GM04504 (cell line): ENCODE measurements at places on chromosomes 5 and 9.
A peak's percentile ranks its signal among the peaks of the same experiment; 100 is the strongest.

GRCh38 chr9:96157675-96158074, 144.3 kb downstream of the HSD17B3 start:
- no peak for DNase-seq

DNA sequence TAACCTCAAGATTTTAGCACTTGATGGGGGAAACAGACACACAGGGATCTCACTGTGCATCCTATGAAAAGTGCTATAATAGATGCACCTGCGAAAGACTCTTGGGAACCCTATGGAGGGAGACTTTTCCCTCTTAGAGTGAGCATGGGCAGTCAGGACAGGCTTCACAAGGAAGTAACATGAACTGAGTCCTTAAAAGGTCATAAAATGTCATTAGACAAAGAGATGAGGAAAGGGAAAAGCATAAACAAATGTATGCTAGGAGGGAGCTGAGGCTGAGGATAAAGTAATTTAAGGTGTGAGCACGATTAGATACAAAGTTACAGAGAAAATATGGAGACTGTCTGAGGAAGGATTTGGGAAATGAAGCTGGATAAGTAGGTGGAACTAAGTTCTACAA, 60.6 kb upstream of the MIER3 start:
- no peak for DNase-seq

- DNase-seq, result no peak
Measured at GRCh38 chr9:112694706-112695555, 23.0 kb downstream of the INIP start.

DNA sequence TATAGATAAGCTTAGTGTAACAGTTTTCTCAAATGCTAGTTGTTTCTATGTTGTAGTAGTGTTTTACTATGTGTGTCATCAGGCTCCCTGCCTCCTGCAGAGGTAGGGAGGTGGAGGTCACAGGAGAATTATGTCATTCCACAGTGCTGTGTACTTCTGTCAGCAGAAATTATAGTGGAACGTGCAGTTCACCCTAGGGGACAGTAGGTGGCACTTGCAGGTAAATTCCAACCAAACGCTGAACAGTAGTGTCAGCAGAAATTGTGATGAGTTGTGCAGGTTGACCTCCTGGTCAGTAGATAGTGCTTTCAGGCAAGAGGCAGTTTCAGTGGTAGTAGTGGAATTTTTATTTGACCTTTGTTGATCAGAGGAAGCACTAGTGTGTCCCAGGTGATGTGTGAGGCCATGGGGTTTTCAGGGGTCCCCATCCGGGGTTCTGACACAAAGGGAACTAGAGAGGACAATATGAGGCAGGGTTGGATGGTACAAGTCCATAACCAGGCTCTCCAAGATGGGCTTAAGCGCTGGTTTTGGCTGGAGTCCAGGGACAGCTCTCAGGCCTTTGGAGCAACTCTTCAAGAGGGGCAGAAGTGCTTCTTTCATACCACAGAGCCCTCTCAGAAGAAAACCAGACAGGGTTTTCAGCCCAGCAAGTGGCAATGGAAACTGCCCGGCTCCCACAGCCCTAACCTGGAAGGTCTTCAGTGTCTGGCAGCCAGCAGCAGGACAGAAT, 402.9 kb downstream of the CYLC2 start:
- no peak for DNase-seq

DNA sequence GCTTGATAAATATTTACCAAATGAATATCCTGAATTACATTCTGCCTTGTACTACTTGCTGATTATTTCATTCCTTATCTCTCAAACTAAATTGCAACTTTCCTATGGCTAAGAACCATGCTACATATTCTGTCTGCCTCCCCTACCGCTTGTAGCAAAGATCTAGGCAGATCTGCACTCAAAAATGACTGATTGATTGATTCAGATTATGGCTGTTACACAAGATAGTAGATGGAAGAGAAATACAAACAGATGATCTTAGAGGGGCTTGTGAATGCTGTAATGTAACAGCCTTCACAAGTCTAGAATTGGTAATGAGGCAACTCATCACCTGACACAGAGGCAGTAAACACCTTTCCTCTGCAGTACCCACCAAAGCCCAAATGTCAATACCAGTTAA, 446.1 kb downstream of the PRELID2 start:
- DNase-seq, result no peak

- DNase-seq, result no peak
Measured at GRCh38 chr5:5787373-5787772, 364.9 kb downstream of the ICE1 start.

DNA sequence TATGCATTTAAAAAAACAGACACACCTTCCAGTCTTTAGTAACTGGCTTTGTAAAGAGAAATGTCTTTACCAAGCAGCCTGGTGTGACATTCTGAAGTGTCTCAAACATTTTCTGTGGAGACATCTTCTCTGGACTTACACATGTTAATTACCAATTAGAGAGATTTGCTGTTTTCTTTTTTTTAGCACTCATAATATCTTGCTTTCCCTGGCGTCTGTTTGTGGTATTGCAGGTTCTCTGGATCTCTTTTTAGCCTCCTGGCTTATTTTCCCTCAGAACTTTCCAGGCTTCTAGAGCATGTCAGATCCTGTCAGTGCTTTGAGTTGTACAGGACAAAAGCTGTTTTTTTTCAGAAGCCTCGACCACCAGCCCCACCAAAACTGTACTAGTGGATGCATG, 92.5 kb downstream of the MSX2 start:
- DNase-seq, result no peak

DNA sequence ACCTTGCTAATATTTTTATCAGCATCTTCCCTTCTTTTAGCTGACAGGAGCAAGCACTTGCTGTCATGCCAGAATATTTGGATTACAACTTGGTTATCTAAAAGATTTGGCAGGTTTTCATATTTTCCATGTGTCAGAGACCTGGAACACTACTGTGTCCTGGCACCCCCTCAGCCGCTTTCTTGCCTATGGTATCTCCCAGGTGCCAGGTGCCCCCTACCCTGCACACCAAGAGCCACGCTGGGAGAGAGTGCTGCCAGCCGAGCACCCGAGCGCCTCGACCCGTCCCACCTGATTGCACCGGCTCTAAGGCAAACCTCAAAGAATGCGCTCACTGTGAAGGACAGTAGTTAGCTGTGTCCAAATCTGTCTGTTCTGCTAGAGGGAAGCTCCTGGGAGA, 84.8 kb downstream of the GTF3C4 start:
- DNase-seq, result no peak

- DNase-seq, result no peak
Measured at GRCh38 chr5:180889381-180889780, 9.6 kb upstream of the BTNL8 start.

DNA sequence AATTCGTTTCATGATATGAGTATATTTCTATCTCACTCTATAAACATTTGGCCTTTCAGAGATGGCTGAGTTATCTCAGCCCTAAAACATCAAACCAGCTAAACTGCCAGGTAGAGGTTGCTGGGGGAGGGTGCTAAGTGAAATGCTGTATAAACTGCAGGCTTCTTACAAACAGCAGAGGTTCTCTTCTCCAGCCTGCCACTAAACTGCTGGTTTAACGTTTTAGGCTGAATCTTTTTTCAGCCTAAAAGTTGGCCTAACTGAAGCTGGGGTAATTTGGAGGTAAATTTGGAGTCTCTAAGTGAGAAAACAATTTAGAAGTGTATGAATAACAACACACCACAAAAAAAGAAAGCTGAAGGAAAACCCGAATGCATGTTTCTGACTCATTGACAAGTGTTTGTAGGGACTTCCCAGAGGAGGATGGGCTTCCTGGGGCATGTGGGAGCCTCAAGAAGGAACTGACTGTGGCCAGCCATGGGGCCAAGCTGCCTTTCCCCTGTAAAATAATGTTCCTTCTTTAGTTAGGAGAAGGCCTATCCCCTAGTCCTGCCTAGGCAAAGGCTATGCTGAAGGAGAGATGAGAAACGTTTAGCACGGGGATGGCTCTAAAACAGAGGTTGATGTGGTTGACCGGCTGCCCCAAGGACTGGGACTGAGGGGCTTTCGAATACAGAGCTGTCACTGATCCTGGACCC, 44.3 kb downstream of the SLC28A3 start:
- peak; percentile 18 for DNase-seq

DNA sequence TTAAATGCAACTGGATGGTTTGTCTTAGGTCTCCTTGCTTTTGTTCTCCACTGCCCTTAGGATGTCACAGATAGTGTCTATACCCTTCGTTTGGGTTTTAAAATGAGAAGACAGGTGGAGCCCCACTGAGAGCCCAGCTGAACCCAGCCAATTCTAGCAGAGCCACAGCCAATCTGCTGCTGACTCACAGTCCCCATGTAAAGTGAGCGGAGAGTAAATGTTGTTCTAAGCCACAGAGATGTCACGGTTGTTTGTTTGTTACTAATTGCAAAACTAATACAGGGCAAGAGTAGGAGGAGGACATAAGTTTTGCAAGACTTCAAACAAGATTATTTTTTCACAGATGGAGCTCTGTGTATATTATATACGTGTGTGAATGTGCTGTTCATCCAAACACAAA, 50.5 kb upstream of the AGXT2 start:
- no peak for DNase-seq

- no peak for DNase-seq
Measured at GRCh38 chr9:127202461-127203169, 62.0 kb upstream of the GARNL3 start.

- DNase-seq, result no peak
Measured at GRCh38 chr5:60463179-60463868, 236.6 kb downstream of the DEPDC1B start.

- no peak for DNase-seq
Measured at GRCh38 chr9:137892424-137893191, 15.0 kb downstream of the CACNA1B start.

DNA sequence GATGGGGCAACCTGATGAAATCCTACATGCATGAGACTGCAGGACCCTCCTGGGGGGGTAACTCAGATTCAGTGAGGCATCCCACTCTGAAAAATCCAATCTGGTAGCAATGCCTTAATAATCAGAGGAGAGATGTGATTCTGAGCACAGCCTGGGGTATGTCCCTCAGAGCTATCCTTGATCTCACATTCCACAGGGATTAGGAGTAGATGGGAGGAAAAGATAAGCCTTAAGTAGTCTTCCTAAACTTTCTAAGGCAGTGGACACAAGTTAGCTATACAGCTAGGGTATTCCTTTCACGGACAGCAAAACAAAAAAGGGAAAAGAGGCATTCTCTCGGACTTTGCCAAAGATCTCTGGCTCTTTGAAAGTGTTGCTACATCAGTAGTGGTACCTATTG, 3.9 kb upstream of the SPATA9 start:
- no peak for DNase-seq

- DNase-seq, result no peak
Measured at GRCh38 chr9:84935528-84936117, 266.1 kb downstream of the NTRK2 start.

DNA sequence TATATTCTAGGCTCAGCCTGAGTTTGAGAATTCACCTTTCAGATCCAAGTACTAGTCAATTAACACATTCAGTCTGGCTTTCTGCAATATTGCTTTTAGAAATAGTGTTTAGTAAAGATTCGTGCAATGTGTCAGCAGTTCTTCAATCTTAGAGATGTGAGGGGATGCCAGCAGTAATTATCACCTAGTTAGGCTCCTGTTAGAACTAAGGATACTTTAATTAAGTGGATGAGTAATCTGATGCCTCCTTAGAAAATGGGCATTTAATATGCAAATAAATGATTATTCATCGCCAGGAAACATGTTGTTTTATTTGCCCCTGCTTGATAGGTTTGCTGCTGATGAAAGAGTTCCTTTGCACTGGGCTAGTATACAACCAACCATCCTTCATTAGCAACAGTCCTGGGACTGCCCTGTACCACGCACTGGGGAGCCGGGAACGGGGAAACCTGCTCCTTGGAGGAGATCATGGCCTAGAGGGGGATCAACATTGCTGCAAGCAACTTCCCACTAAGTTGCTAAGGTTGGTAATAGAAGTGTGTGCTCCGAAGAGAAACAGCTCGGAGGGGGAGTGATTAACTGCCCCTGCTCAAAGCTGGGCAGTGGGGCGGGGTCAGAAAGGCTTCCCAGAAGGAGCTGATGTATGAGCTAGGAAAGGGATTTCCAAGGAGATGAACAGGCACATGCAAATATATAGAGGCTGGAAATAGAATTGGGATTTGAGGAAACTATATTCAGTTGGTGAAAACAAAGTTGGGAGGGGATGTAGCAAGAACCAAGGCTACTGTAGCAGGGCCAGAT, 231.8 kb downstream of the DRD1 start:
- no peak for DNase-seq

DNA sequence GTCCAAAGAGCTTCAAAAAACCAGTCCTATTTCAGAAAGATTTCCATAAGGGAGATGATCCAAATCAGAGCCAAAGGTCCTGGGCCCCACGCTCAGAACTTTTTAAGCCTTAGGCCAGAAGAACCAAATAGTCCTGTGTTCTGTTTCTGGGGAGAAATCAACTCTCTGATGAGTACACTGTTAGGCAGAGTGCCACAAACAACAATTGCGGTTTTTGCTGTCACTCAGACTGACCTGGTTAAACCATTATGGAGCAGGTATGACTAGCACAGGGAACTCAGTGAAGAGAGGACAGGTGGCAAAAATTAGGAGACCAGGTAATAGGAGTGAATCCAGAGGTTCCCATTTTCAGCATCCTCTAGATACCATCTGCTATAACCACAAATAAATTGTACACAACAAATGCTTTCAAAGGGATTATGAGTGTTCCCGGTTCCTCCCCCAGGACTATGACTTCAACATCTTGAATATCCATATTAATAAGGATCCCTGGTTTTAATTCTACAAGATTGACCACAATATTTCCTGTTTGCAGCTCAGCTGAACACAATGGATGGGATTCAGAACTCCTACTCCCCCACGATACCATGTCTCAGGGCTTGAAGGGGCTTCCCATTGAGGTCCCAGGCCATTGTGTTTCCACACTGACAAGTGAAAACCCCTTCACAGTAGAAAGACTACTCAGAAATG, 52.1 kb upstream of the FREM1 start:
- DNase-seq, result no peak

DNA sequence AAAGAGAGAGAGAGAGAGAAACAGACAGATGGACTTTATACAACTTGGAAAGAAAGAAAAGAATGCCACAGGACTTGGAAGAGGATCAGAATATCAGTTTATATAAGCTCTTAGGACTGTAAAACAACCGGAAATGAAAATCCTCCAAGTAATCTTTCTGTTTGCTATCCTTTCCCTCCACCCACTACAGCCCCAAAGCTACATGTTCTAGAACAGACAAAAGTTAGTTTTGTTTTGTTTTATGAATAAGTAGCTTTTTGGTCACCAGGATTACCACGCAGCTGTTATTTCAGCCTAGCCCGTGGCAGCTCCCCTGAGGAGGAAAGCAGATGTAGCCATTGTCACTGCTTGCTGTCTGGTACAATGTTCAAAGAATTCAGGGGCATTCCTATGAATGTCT, 66.6 kb downstream of the SH3TC2 start:
- DNase-seq, result no peak

- no peak for DNase-seq
Measured at GRCh38 chr5:153865016-153865415, 173.7 kb downstream of the FAM114A2 start.

- no peak for DNase-seq
Measured at GRCh38 chr5:172284611-172284980, 1.0 kb upstream of the UBTD2 start.

DNA sequence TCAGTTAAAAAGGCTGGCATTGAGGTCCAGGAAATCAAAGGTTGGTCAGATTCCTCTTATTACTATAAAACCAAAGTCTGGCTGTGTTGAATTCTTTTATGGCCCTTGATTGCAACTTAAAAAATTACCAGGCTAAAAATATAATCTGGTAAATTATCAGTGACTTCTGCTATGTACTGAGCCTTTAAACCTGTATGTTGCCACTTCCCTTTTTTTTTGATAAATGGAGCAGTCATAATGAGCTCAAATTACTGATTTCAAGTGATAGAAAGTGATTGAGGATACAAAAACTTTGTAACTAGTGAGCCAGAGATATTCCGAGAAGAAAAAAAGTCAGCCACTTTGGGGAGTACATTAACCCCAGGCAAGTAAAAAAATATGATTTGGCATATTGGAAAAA, 100.1 kb downstream of the GIN1 start:
- no peak for DNase-seq

- DNase-seq, result no peak
Measured at GRCh38 chr5:131649161-131649560, 14.1 kb upstream of the RAPGEF6 start.
